ENCODE measurements at places on chromosomes 5 and 9. TPM values are rescaled to one million over a fixed set of nuclear protein-coding genes. Genes with fewer than 3 reads are reported as not detected.

The ACTBL2 gene
- total RNA-seq = 3.3 TPM

The C6 gene
- not detected for total RNA-seq

The FOXD4L4 gene
- total RNA-seq = 0.14 TPM

The ORM2 gene
- total RNA-seq = not detected

The SLC36A3 gene
- total RNA-seq = not detected

The SLC36A1 gene
- total RNA-seq = 14.2 TPM

The CDH18 gene
- total RNA-seq = not detected

The FOXD4L5 gene
- not detected for total RNA-seq

The FIBCD1 gene
- 2.4 TPM for total RNA-seq

The INSL4 gene
- total RNA-seq = not detected

The GABRA6 gene
- 0.29 TPM for total RNA-seq

The ENG gene
- total RNA-seq = 47.7 TPM

The DMRT2 gene
- not detected for total RNA-seq

The SEMA6A gene
- total RNA-seq = 1.1 TPM

The FCN2 gene
- not detected for total RNA-seq

The PSD2 gene
- under 0.01 TPM for total RNA-seq

The PCDH12 gene
- not detected for total RNA-seq

The GMCL2 gene
- not detected for total RNA-seq

The KIF27 gene
- total RNA-seq = 4.4 TPM

The SURF2 gene
- 17.0 TPM for total RNA-seq

The SPEF2 gene
- total RNA-seq = 2.6 TPM

The VLDLR gene
- 8.3 TPM for total RNA-seq

The APBB3 gene
- total RNA-seq = 31.1 TPM

The FYB1 gene
- total RNA-seq = not detected

The REXO4 gene
- 22.8 TPM for total RNA-seq

The TMEM232 gene
- total RNA-seq = 2.6 TPM

Measured in placental pericyte (primary cell).